Activated gamma-delta T cell treated with anti-CD3 and anti-CD28 coated beads, Interleukin-2, amount 50 U/mL, for 16 hours (primary cell): ENCODE measurements at places on chromosomes 12 and 14.

DNA sequence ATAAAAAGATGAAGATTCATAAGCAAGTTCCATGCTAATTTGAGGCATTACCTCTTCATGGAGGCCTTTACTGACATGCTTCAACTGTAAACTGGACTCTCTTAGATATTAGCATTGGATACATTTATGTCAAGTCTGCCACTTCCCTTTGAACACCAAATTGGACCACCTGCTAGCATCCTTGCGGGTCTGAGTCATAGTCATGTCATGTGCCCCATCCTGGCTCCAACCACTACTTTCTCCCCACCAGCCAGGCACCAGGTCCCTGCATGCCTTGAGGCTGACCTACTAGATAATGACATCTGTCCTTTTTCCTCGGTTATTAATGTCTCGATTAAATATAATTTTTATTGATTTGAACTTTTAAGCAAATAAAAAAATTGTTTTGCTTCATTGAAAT is 32.9 kb upstream of the EEA1 start:
- no peak for DNase-seq

GRCh38 chr14:65696801-65697200 is 284.3 kb downstream of the FUT8 start:
- no peak for DNase-seq

- DNase-seq = no peak
These were observed 80.0 kb downstream of the DRAM1 start for GRCh38 chr12:101957252-101957959.

DNA sequence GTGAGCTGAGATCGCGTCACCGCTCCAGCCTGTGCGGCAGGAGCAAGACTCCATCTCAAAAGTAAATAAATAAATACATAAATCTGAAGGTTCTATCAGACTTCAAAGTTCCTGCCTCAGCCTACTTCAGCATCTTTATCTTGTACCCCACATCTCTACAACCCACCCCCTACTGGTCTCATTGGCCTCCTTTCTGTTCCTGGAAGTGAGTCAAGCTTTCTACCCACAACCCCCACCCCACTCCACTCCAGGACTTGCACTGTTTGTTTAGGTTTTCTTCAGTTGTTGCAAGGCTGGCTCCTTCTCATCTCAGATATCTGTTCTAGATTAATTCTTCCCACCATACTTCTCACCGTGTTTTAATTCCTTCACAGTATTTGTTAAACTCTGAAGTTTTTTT is 714 bp upstream of the PSMC6 start:
- peak; percentile 22 for DNase-seq
